ENCODE measurements at places on chromosomes 6 and 20.

- DNase-seq = no peak
Observed at GRCh38 chr6:2795956-2796355, 30.8 kb downstream of the WRNIP1 start.

GRCh38 chr6:76509397-76509796, 436.9 kb upstream of the IMPG1 start:
- no peak for DNase-seq

GRCh38 chr6:147167576-147168461, 36.4 kb upstream of the STXBP5 start:
- DNase-seq = no peak

- no peak for DNase-seq
Observed at GRCh38 chr6:148407372-148407771, 64.7 kb downstream of the SASH1 start.

- DNase-seq = no peak
Observed at GRCh38 chr6:137767465-137767864, 99.6 kb upstream of the TNFAIP3 start.

DNA sequence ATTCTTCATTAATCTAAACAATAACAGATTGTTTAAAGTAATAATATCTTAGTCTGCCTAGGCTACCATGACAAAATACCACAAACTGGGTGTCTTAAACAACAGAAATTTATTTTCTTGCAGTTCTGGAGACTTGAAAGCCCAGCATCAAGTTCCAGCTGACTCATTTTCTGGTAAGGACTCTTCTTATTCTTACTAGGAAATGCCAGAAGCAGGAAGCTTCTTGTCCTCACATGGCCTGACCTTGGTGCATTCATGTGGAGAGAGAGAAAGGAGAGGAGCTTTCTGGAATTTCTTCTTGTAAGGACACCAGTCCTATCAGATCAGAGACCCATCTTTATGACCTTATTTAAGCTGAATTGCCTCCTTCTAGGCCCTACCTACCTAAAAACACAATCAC, 110.5 kb downstream of the ANKRD60 start:
- DNase-seq = no peak

DNA sequence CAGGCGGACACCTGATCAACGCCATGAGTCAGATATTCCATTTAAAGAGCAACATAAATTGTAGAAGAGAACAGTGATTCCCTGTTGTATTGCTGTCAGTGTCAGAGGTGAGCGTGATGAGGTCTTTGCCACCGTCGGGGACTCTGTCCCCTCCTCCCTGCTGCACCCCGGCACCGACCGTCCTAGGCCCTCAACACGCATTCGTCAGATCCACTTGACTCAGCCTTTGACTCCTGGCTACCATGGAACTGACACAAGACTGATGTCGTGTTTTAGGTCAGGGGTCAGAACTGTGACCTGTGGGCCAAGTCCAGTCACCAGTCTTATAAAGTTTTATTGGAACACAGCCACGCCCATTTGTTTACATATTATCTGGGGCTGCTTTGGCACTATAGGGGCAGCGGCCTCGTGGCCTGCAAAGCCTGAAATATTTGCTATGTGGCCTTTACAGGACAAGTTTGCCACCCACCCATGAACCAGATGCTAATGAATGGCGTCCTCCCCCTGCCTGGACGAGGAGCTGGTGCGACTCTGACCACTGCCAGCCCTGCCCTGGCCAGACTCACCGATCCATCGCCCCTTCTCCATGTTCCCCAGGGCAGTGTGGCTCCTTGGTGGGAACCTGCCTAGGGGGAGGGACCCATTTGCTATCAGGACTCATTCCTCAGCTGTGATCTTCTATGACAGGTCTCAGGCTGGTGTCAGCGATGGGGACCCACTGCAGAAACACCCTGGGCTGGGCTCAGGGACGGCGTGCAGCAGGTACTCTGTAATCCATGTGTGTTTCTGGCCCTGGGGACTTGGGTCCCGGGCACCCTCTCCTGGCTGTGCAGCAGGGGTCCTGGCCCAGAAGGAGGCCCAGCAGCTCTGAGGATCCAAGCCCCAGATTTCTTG, 37.5 kb upstream of the PHACTR3 start:
- DNase-seq = no peak

DNA sequence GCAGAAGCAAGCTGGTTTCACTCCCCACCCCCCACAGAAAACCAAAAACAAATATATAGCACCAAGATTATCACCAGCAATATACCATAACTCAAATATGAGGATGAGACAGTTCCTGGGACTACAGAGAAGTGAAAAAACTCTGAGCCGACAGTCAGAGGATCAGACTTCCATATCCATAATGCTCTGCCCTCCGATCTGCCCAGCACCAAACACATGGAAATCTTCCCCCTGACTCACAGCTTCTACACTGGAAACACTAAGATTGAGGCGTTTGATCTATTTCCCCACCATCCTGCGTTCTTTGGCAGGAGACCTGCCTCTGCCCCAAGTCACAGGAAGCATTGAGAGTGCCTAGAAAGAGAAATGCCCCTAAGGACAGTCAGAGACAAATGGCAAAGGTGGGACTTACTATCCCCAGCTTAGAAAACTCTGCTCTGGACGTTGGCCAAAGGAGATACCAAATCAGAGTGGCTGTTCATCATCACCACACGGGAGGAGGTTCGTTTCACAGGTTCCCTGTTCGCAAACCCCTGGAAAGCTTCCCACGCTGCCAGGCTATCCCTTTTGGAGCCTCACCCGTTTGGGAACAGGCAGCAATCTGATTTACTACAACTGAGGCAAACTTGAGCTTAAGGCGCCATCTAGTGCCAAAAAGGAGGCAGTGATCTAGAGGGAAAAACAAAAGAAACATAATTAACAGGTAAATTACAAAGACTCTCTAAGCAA, 48.7 kb upstream of the SRSF6 start:
- DNase-seq = no peak

DNA sequence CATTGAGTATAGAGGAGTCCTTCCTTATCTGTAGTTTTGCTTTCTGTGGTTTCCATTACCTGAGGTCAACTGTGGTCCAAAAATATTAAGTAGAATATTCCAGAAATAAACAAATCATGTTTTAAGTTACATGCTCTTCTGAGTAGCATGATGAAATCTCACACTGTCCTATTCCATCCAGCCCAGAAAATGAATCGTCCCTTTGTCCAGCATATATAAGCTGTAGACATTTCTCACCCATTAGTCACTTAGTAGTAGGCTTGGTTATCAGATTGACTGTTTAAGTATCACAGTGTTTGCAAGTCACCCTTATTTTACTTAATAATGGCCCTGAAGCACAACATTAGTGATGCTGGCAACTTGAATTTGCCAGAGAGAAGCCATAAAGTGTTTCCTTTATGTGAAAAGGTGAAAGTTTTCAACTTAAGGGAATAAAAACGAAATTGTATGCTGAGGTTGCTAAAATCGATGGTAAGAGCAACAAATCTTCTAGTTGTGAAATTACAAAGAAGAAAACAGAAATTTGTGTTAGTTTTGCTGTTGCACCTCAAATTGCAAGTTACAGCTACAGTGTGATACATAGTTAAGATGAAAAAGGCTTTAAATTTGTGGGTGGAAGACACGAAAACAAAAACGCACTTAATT, 198.6 kb upstream of the SIM1 start:
- no peak for DNase-seq

GRCh38 chr6:13013681-13014503, 297.3 kb downstream of the PHACTR1 start:
- DNase-seq = no peak

GRCh38 chr6:86511962-86512361, 425.4 kb upstream of the HTR1E start:
- DNase-seq = no peak

DNA sequence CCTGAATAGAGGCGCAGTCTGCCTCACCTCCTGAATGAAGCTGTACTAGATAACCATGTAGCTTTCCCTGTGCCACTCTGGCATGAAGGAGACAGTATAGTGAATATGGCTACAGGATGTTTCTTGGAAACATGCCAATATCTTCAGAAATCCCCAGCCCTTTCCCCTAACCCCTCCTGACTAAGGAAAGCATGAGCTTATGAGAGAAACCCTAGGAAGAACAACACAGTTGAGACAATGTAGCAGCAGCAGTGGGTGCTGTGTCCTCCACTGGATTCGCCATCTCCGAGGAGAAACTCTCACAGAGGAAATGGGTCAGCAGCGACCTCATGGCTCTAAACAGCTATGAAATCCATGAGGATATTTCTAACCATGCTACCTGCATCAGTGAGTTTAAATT, 6.7 kb downstream of the HLA-DQA1 start:
- DNase-seq = no peak

GRCh38 chr6:31620586-31621319, at the start of gene PRRC2A:
PRRC2A (plus strand) TSS chr6:31620715; CDS start chr6:31622790, 2,075 bp downstream.
- DNase-seq = peak; percentile 98

DNA sequence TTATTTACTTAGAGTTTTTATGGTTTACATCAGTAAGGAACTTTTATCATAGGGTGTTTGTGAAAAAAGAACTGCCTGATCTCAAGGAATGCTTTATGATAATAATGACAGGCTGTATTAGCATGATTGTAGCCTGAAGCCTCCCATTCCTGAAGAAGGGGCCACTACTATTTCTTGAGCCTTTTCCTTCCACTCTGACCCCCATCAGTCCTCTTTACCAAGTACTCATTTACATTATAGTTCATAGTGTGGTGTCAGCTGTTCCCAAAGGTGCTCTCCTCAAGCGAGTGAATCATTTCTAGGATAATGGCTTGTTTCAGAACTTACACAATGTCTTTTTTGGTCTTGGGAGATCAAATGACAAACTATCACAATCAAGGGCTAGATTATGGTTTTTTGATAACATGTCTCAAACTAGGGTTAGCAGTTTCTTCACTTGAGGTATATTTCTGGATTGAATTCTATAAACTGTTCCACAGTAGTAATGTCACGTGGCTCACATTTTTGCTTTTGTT, 283.6 kb downstream of the CDKAL1 start:
- DNase-seq = no peak

- no peak for DNase-seq
Observed at GRCh38 chr6:52261229-52261628, 16.9 kb upstream of the IL17F start.

DNA sequence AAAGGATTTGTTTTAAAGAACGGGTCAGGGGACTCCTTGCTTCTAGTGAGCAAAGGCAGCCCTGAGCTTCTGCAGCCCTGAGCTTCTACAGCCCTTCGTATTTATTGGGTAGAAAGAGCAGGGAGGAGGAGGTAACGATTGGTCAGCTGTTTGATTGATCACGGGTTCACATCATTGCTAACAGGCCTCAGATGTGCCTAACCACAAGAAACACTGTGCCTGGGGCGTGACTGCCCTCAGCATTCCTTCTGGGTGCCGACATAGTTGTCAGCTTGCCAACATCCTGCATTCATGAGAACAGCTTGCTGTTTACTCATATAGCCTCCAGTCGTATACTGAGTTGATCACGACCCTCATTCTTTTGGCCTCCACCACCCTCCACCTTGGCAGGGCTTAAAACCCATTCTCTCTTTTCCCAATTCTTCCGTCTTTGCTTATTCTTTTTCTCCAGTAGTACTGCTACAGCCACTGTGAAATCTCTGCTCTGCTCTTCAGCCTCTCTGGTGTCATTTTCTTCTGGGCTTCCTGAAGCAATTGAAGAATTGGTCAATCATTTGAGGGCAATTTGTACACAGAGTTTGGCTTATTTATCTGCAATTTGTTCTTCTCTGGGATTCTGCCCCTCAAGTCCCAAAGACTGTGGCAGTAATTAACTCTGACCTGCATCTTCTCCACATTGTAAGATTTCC, 25.4 kb upstream of the NOP56 start:
- DNase-seq = no peak

DNA sequence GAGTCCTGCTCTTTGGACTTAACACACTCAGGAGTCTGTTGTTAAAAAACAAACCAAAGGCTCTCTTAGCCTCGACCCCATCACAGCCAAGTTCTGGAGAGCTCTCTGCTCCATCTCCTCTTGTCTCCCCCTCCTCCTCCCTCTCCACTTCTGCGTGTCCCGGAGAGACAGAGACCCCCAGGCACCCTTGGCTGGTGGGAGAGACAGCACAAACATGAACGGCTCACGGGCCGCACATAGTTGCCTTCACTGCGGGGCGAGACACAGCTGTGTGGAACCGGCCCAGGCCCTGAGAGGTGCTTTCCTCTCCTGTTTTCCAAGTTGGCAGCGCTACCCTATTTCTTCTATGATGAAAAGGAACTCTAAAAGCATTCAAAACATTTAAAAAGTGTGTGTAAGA, 23.3 kb upstream of the MYT1 start:
- no peak for DNase-seq

DNA sequence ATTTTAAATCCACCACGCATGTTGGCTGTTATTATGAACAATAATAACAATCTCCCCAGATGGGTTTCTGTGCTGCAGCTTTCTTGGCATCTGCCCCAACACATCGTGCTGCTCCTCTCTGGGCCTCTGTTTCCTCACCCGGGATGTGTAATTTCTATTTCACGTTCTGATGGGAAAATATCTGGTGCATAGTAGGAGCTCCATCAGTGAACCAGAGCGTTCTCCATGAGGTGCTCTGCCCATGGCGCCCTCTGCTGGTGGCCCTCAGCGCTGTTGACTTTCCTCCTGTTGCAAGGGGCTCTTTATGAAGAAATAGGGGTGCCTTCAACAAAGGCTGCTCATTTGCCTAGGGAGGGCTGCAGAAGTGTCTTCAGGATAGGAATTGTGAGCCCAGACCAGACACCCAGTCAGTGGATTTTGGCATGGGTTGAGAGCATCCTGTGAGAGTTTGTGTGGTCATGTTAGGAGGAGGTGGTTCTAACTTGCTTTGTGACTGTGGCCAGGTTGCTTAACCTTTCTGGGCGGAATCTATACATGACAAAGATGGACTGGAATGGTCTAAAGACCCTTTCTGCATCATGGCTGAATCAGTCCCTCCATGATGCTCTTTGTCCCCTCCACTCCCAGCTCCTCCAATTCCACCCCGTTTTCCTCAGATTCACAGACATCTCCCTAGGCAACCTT, 8.1 kb downstream of the SCRT2 start:
- DNase-seq = peak; percentile 14

DNA sequence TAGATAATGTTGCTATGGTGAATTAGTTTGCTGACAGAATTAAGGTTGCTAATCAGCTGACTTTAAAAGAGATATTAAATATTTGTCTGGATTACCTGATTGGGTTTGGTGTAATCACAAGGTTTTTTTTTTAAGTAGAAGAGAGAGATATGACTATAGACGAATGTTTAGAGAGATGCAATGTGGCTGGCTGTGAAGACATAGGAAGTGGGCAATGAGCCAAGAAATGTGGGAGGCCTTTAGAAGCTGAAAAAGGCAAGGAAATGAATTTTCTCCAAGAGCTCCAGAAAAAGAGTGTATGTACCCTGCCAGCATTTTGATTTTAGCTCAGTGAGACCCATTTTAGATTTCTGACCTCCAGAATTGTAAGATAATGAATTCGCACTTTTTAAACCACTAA, 598.3 kb downstream of the PKHD1 start:
- DNase-seq = no peak

DNA sequence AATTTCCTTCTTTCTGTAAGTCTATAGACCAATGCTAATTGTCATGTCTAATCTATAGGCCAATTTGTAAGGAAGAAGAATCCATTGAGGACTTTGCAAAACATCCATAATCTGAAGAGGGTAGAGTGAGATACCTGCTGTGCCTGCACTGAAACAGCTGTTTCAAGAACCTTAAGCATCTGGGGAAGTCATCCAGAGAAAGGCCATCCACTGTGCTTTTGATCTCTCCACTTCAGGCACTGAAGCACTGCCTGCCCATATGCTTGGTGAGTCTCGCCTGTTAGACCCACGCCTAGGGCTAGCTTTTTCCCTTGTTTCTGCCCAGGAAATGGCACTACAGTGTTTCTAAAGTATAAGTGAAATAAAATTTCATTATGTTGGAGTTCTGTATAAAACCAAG, 921.8 kb upstream of the EPHA7 start:
- no peak for DNase-seq

- DNase-seq = no peak
Observed at GRCh38 chr6:12335131-12335527, 45.0 kb downstream of the EDN1 start.

Measured in activated naive CD4-positive, alpha-beta T cell (primary cell).